ENCODE measurements at places on chromosomes 2 and 18.

- no peak for DNase-seq
These were observed 57.6 kb downstream of the MTCL1 start for GRCh38 chr18:8762968-8763367.

DNA sequence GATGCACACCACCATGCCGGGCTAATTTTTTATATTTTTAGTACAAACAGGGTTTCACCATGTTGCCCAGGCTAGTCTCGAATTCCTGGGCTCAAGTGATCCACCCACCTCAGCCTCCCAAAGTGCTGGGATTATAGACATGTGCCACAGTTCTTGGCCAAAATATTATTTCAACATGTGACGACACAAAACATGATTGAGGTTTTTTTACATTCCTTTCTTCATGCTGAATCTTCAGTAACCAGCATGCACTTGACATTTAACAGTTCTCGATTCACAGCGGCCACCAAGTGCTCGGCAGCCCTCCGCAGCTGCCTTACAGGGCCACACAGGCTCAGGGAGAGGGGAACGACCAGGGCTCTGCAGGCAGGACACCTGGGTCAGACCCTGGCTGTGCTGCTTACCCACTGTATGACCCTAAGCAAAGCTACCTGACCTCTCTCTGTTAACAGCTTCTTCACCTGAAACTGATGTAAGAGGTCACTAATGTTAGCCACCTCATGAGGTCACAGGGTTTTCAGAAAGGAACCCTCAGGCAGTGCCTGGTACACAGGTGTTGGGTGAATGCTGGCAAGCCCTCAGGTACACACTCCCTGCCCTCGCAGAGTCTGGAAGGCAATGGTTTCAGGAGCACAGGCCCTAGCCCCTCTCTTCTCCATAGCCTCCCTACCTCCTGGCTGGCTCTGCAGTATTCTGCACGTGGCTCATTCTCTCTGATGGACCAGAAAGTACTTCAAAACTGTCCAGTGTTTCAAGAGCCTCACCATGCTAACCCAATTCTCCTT lies 25.7 kb downstream of the TUBB6 start:
- no peak for DNase-seq

DNA sequence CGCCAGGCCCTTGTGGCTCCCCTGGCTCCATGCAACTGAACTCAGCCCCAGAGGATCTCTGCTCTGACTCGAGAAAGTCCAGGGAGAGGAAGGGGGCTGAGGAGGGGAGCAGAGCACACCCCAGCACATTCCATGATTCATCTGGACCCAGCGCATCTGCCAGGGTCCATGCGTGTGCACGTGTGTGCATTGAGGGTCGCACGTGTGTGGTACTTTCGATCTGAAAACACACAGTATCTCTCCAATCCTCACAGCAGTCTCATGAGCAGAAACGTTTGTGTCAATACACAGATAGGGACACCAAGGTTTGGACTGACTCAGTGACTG lies 146.4 kb upstream of the ID2 start:
- DNase-seq = no peak

GRCh38 chr18:3248062-3248657 lies 559 bp downstream of the MYL12A start:
- no peak for DNase-seq

GRCh38 chr18:23828426-23828825 lies 139.2 kb downstream of the LAMA3 start:
- peak; percentile 21 for DNase-seq

DNA sequence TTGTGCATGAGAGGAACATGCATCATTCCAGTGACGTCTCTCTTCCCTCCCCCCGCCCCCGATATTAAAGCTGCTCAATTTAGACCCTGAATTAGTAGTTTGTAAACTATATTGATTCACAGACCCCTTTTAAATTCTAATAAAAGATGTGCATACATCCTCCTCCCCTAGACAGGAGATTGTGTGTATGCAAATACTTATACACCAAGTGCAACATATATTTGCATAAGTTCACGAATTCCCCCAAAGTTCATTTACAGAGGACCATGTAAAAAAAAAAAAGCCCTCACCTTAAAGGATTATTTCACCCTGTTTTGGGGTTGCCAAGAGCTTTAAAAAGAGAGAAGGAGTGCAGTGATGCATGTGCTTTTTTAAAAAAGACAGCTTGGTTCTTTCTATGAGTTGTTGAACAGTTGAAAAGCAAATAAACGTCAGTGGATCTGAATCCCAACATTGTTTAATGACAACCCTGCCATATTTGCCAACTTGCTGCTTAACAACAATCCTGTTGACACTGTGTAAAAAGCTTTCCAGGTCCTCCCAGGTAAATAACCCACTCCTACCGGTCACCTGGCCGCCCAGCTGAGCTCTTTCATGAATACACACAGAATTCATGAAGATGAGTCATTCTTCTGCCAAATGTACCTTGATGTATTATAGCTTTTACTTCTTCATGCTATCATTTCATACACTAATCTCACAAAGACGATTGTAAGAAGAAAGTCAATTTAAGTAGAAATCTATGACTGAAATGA lies 211.5 kb downstream of the IKZF2 start:
- DNase-seq = no peak

DNA sequence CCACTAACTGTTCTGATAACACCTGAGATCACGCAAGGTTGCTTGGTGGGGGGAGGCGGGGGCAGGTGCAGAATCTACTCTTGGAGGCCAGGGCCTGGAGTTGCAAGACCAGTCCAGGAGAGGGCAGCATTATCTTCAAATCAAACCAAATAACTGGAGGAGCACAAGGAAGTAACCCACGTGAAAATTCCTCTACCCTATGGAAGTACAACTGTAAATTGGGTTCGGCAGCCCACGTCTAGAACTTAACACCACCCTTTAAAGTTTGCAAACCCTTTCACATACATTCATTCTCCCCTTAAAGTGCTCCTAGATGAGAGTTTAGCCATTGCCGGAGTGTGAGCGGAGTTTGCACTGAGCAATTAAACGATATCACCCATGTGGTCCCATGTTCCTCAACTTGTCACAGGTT lies 19.6 kb upstream of the CXCR1 start:
- peak; percentile 16 for DNase-seq

DNA sequence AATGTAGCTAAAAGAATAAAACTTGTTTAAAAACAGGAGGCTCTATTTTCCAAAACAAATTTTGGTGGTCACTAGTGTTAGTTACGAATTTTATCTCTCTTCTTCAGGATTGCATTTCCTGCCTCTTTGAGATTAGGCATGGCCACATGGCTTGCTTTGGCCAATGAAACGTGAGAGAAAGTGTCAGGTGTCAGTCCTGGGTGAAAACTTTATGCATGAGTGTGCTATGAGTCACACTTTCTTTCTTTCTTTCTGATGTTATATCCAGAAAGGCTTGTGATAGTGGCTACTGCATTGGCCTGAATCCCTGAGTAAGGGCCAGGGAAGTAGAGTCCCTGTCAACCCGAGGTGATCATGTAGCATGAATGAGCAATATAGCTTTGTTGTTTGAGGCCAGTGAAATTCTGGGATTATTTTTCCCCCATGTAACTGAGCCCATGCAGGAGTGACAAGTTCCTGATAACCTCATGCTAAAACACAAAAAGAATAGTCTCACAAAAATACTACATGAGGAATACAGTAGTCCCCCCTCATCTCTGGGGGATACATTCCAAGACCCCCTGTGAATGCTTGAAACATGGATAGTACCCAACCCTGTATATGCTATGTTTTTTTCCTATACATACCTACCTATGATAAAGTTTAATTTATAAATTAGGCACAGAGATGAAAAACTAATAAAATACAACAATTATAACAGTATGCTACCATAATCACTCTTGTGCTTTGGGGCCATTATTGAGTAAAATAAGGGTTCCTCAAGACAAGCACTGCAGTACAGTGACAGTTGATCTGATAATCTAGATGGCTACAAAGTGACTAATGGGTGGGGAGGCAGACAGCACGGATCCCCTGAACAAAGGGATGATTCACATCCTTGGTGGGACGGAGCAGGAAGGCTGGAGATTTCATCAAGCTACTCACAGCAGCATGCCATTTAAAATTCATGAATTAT lies 109.5 kb downstream of the CDC42EP3 start:
- DNase-seq = no peak

DNA sequence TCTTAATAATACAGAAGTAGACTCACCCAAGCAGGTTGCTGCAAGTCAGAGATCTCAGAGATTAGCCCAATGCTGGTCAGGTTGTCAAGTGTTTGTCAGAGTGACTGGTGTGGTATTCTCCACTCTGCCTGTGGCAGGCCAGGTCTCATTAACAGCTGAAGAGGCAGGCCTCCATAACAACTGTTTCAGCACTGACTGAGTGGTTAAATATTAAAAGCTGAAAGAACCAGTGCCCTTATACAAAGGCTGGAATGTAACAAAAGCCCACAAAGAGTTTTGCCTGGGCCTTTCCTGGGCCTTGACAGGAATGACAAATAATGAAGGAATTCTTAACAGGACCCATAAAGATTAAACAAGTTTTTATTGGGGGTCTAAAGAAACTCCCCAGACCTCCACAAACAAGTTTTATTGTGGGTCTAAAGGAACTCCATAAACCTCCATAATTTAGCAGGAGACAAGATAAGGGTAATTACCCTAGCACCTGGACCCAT lies 26.8 kb downstream of the SULT1C2 start:
- DNase-seq = no peak

GRCh38 chr18:10490401-10491165 lies 35.2 kb upstream of the NAPG start:
- DNase-seq = no peak

DNA sequence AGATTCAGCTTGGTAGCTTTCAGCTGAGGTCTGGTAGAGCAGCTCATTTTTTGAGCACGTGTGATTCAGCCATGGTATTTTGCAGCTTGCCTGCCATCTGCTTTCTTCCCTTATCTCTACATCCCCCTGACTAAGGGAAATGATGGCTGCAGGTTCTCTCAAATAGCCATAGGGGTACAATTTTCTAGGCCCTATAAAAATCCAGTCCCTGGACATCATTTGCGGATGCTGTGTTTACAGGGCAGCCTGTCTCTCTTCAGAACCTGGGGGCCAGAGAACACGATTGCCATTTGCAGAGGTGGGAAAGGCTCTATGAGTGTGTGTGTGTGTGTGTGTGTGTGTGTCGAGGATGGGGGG lies 442.7 kb upstream of the MEIS1 start:
- DNase-seq = no peak

DNA sequence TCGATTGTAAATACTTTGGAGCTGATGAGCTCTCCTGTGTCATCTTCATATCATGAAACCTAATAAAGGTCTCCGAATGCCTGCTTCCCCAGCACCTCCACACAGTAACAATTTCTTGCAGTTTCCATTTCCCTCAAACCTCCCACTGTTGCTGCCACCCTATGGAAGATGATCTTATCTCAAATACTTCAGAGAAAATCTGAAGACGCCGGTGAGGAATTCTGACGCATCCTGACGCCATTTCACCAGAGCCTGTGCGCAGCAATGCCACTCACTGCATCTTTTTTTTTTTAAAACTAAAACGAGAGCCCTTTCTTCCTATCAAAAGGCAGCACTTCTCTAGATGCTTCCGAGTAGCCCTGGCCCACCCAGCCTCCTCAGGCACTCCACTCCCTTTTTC lies 31.9 kb upstream of the GNAL start:
- DNase-seq = no peak

DNA sequence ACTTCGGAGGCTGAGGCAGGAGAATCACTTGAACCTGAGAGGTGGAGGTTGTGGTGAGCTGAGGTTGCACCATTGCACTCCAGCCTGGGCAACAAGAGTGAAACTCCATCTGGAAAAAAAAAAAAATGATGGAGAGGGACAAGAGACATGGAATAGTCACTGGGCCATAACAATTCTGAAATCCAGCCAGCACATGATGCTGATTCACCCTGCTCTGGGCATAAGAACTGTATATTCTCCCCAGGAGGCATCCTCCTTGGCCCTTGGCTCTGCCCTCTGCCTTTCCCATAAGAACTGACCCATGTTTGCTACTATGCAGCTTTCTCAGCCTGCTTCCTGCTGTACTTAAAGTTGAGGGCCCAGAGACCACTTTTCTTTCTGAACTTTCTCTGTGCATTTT lies 297.7 kb downstream of the GBX2 start:
- no peak for DNase-seq

- no peak for DNase-seq
These were observed at the start of gene HOXD13 for GRCh38 chr2:176092270-176093144. HOXD13 (plus strand) TSS chr2:176092721; CDS start chr2:176092891, 170 bp downstream.

GRCh38 chr2:208373460-208374089 lies 33.0 kb upstream of the PTH2R start:
- DNase-seq = no peak

DNA sequence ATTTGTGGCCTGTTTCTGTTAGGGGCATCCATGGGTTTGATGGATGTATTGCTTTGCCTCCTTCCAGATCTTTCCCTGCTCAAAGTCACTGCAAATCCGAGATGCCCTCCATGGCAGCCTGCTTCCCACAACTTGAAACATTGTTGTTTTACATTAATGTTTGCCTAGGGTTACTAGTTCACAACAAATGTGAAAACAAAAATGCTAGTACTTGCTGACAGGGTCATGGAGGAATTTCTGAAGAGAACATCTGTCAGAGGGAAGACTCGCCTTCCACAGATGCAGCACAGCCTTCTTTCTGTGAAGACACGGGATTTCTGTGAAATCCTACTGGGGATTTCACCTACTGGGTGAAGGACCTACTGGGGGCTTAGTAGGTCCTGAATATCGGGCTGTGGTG lies 260.0 kb upstream of the FN1 start:
- no peak for DNase-seq

DNA sequence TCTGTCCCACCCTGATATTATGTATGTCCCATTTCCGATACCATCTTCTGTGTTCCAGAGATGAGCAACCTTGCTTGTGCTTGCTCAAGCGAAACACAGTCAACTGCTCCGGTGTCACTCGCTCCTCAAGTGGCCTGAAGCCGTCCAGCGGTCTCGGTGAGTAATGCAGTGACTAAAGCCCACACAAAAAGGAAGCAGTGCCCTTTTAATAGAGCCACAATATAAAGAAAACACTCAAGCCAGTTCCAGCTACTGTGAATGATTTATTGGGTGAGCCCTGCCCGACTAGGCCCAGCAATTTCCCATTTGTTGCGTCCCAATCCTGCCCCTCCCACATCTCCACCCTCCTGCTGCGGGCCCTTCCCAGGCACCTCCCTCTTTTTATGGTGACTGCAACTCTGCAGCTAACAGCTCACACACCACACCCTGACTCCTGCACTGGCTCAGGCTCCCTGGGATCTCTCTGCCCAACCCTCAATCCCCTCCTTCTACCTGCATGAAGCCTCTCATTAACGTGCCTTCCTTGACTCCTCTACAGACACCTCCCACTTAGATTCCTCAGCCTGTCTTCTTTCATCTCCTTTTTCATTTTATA lies 44.2 kb upstream of the DSC1 start:
- no peak for DNase-seq

DNA sequence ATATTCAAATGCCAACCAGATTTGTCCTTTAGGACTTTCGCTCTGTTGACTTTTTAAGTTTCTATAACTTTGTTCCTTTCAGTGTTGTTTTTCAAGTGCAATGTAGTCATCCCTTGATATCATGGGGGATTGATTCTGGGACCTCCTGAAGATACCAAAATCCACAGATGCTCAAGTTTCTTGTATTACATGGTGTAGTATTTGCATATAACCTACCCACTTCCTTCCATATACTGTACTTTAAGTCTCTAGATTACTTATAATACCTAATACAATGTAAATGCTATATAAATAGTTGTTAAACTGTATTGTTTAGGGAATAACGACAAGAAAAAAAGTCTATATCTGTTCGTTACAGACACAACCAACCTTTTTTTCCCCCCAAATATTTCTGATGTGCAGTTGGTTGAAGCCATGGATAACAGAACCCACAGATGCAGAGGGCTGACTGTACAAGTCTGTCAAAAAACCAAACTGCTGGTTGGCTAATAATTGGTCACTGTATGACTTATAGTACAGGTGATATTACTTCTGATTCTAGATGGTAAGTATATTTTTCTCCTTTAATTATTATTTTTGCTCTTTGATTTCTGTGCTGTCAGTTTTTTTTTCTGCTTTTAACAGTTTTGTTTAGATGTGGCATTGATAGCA lies 201.7 kb upstream of the STON1 start:
- DNase-seq = no peak

All from activated CD4-positive, CD25-positive, alpha-beta regulatory T cell (primary cell).